ENCODE measurements at places on chromosomes 2 and 18.

- DNase-seq = no peak
These were observed 86.9 kb upstream of the COPS8 start for GRCh38 chr2:236998758-236999157.

- DNase-seq = no peak
These were observed 15.9 kb upstream of the CD28 start for GRCh38 chr2:203690441-203691047.

DNA sequence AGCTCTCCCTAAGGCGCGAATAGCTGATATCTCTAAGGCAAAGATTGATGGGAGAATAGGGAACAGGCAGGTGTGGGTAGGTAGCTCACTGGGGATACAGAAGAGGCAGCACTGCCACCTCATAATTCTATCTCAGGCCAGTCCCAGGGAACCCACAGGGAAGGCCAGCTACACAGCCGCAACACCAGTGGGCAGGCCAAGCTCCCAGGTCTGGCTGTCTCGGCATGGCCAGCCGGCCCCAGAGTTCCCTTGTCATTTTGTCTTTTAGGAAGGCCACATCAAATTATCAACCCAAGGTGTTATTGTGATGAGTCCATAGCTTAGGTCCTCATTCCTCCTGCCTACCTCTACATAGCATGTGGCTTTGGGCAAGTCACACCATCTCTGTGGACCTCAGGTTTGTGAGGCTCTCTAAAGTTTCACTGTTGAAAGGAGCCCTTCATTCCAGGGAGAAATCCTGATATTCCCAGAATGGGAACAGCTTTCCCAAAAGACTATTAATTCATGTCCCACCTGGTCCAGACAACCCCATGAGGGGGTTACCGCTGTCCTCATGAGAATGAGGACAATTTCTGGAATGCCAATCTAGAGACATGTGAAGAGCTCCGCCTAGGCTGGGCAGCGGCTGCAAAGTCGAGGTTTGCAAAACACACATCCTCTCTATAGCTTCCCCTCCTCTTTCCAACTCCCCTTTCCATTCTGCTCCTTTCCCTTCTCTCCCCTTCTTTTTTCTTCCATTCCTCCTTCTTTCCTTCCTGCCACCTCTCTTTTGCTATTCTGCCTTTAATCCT lies 287.1 kb upstream of the ID2 start:
- no peak for DNase-seq

- no peak for DNase-seq
These were observed 69.6 kb downstream of the ZNF516 start for GRCh38 chr18:76425146-76426131.

- DNase-seq = no peak
These were observed 18.1 kb downstream of the ABCB11 start for GRCh38 chr2:169012812-169013627.

DNA sequence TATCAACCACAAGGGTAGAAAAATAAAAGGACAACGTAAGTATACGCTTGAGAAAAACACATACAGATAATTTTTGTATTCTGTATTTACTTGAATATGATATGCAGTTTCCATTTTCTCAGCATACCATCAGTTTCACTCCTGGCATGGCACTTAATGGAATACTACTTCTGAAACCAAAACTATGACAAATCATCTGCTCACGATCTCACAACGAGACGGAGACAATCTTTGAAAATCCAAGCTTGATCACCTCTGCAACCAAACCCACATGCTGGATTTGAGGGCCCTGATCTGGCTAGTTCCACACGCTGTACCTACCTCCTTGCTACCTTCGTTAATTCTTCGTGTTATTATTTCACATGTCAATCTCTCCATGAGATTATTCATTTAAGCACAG lies 387.6 kb downstream of the NBAS start:
- no peak for DNase-seq

DNA sequence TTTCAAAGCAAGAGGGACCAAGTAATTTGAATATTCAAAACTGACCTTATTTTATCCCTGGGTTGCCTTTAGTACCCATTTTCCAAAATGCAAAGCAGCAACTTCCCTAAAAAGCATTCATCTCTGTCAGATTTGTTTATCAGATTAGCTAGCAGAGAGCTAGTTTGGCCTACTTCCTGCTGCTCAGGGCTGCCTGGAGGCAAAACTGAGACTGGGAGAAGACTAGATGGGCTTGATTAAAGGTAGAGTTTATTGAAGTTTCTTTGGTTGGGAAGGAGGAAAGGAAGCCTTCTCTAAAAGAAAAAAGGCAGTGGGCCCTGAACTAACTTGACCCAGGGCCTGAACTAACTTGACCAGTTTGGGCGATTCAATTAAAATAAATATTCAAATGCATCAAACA lies 426.1 kb upstream of the FAM98A start:
- DNase-seq = no peak

DNA sequence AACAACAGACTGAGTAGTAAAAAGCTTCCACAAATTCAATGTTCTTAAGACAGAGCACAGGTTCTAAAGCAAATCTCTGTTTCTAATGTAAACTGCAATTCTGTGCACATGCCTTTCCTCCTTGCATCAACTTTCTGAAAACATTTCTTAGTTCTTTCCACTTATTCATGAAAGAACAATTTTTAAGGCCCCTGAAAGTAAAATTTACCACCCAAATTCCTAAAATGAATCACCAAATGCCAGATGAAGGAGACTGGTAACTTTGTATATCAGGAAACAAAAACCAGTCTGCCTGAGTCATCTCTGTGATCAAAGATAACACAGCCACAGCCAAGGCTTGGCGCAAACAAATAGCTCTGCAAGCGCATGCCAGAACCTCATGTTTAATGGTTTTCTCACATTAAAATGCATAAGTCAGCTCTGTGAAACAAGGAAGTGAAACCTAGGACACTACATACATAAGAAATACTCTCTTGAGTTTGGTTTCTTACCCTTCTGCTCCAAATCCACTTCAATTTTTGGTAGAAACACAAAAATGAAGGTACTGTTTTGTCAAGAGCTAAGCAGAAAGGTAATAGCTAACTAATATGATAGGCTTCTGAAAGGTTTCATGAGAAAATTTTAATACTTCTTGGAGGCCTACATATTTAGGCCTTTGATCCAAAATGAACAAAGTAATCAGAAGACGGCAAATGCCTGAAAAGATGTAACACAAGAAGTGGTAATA lies 169.4 kb downstream of the THADA start:
- no peak for DNase-seq

DNA sequence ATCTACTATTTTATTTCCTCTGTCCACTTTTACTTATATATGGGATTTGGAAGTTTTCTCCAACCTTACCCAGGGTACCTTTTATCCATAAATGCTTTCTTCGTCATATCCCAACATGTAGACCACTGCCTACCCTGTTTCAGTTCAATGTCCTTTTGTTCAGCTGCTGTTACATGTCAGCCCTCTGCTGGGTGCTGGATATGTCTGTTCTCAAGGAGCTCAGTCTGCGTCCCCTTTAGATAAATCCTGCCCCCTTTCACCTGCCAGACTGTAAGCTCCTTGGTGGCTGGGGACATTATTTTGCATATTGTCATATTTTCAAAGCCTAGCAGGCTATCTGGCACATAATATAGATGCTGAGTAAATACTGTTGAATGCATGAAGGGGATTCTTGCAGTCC lies 53.2 kb downstream of the NEMP2 start:
- DNase-seq = no peak

GRCh38 chr2:62938126-62938525 lies 112.5 kb upstream of the OTX1 start:
- DNase-seq = no peak

DNA sequence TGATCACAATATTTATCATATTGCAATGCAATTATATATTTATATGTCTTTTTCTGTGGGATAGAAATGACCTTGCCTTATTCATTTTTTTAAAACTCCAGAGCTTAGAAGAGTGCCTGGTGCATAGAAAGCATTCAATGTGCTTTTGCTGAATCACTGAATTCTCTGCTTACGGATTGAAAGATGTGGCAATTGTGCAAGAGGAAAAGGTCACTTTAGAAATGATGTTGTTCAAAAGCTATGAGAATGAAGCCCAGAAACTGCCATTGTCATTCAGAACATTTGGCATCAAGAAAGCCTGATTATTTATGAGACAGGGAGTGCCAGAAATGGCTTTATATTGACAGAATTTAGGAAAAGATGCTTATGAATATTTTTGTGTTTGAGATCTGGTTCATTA lies 678.6 kb upstream of the CDH2 start:
- no peak for DNase-seq

DNA sequence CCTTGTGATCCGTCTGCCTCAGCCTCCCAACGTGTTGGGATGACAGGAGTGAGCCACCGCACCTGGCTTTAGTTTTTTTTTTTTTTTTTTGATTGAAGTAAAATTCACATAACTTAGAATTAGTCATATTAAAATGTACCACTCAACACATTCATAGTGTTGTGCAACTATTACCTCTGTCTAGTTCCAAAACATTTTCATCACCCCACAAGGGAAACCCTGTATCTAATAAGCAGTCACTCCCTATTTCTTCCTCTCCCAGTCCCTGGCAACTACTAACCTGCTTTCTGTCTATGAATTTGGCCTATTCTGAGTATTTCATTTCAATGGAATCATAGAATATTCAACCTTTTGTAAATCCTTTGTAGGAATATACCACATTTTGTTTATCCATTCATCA lies 123.9 kb upstream of the FAM117B start:
- no peak for DNase-seq

- DNase-seq = no peak
These were observed 111.7 kb downstream of the BCL11A start for GRCh38 chr2:60441800-60442199.

DNA sequence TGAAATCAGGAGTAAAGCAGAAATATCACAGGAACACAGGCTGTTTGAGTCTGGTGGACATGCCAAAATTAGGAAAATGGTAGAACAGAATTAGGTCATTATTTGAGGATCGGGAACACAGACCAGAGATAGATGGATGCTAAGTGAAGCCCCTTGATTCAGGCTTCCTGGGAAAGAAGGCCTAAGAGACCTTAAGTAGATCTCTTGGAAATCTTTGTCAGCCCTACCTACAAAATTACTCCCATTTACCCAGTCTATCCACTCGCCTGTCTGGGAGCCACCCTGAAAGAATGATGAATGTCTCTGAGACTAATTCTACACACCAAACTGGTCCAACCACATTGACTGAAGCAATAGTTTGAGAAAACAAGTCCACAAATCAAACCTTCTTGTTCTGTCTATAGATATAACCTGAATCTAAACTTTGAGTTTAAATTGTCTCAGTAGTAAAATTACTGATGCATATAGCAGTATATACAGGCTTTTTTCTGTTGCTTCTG lies 36.6 kb upstream of the TANK start:
- DNase-seq = no peak

DNA sequence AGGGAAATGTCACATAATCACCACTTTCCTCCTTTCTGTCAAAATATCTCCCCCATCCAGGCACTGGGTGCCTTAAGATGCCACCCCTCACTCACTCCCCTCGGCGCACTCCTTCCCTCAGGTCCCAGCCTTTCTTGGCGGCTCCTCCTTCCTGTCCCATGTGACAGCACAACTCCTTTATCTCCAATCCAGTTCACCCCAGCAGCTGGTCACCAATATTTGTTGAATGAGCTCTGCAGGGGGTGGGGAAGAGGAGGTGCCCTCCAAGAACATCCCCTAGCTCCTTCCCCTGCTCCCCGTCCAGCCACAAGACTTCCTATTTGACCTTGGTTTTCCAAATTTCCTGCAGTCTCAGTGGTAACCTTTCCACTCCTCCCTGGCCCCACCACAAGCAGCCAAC lies 31.6 kb upstream of the ID2 start:
- no peak for DNase-seq

DNA sequence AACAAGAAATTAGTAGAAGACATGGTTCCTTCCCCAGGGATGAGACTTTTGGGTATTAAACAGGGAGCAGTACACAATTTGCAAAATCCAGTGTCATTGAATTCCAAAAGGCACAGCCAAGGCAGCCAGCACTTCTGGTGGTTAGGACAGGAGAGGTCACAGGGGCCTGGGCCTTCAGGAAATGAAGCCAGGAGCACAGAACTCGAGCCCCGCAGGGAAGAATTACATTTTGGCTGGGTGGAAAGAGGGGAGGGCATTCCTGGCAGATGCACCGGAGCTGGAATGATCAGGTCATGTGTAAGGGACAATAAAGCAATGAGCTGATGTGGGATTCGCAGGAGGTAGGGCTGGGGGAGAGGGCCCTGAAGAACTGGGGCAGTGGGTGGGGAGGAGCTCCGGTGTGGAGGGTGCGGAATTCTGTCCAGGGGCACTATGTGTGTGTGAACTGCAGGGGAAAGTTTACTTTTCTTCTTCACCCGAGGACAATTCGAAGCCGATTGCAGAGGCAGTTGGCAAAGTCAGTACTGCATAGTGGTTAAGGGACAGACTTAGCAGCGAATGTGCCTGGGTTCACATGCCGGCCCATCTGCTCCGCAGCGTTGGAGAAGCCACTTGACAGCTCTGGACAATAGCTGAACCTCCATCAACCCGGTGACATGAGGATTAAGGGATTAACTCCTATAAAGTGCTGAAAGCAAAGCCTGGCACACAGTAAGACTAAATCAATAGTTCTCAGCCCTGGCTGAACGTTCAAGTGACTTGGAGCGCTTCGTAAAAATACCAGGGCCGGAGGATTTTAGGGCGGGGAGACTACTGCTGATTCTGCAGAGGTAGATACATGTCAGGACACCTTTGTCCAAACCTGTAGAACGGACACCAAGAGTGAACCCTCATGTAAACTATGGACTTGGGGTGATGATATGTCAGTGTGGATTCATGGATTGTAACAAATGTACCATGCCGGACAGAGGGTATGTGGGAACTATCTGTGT lies 36.4 kb downstream of the ALPK2 start:
- DNase-seq = no peak

- DNase-seq = peak; percentile 72
These were observed 29.0 kb upstream of the GIGYF2 start for GRCh38 chr2:232667989-232668583.

DNA sequence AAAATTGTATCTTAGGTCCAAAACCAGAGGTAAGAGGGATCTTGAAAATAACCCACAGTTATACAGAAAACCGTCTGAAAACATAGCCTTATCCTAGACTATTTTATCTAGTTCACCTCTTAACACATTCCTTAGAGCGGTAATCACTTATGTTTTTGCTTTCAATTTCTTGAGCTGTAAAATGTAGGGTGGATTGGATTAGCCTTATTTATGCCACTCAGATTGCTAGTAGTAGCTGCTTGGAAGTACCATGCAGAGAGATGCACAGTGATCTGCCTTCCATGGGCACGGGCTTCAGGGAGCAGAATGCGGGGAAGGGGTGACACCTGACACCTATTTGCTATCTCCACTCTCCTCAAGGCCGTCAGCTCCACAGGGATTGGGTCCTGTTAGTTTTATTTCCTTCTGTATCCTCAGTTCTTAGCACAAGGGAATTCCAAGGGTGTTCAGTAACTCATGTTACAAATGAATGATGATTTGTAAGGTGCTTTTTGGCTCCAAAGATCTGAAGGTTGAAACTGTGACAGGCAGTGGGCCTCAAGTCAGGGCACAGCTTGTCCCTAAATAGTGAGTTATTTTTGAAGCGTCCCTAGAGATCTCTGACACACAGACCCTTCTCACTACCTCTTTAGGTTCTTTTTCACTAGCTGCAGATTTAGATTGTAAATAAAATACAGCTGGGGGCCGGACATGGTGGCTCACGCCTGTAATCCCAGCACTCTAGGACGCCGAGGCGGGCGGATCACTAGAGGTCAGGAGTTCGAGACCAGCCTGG lies 64.0 kb upstream of the PMAIP1 start:
- DNase-seq = no peak
